ENCODE measurements at places on chromosomes 6 and 20. TPM values are rescaled to one million over a fixed set of nuclear protein-coding genes. Genes with fewer than 3 reads are reported as not detected.

Gene CEP85L
- total RNA-seq = 12.8 TPM

Gene SCRT2
- not detected for total RNA-seq

Gene PRR18
- not detected for total RNA-seq

Gene PKHD1
- total RNA-seq = under 0.01 TPM

Gene IL17F
- total RNA-seq = not detected

Gene GRIK2
- total RNA-seq = 2.1 TPM

Gene OR2H1
- total RNA-seq = not detected

Gene SNRNP48
- 12.5 TPM for total RNA-seq

Gene CPNE5
- total RNA-seq = 1.9 TPM

- DNase-seq = no peak
- no peaks in the 10 kb centered on the region for H3K4me1 ChIP-seq
- H3K27ac ChIP-seq = no peak overlapping the region
- H3K36me3 ChIP-seq = no peaks in the 10 kb centered on the region
These were observed 388.0 kb downstream of the GJA1 start for GRCh38 chr6:121823437-121823851.

DNA sequence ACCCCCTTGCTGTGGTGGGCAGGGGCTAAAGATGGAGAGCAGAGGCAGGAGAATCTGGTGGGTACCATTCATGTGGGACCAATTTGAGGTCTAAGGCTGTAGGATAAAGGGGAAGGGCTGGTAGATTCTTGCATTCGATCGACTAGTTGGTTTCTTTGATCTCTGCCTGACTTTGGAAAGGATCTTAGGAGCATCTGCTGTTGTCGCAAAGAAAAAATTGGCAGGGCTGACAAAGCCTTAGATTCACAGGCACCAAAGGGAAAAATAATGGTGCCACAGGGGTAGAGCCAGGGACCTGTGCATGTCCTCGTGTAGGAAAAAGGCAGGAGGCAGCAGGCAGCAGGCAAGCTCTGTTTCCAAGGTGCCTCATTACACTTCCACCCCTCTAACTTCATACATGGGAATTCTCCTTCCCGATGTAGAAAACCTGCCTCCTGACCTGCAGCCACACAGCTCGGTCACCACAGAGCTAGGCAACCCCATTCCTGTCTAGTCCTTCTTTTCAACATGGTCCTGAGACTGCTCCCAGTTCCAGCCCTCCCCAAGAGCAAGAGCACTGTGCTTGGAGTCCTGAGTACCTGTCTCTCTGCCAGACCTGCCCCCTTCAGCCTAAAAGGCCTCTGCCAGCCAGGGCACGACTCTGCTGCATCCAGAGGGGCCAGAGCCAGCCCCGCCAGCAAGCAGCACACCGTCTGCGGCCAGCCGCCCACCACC, 71.9 kb downstream of the FGD2 start:
- no peaks in the 10 kb centered on the region for H3K27me3 ChIP-seq
- H3K4me1 ChIP-seq = peaks cover 13% of the 10 kb centered on the region
- H3K36me3 ChIP-seq = no peaks in the 10 kb centered on the region
- DNase-seq = no peak
- peak overlapping the region; percentile 76 for H3K27ac ChIP-seq

DNA sequence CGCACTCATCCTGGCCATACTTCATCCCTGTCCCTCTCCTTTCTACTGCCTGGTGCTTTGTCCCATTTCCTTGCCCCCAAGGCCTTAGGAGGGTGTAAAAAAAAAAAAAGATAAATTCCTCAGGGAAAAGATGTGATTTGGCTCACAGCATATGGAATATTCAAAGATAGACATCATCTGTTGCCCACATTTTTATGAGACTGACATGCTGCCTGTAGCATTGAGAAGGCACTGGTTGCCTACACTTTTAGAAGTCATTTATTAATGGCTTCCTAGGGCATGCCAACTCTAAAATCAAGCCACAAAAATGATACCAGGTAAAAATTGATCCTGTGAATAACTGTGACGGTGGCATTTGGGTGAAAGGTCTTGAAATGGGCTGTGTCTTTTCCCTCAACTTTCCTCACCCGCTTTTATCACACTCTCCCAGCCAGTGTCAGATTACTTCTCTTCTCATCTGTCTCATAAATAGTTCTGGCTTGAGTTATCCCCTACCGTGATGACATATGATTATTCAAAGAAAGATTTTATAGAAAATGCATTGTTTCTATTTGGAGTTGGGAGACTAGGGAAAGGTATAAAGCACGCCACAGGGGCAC, 139.4 kb downstream of the CARMIL1 start:
- H3K4me3 ChIP-seq = no peak overlapping the region
- no peaks in the 10 kb centered on the region for H3K4me1 ChIP-seq
- H3K27me3 ChIP-seq = no peaks in the 10 kb centered on the region
- no peak overlapping the region for H3K27ac ChIP-seq

DNA sequence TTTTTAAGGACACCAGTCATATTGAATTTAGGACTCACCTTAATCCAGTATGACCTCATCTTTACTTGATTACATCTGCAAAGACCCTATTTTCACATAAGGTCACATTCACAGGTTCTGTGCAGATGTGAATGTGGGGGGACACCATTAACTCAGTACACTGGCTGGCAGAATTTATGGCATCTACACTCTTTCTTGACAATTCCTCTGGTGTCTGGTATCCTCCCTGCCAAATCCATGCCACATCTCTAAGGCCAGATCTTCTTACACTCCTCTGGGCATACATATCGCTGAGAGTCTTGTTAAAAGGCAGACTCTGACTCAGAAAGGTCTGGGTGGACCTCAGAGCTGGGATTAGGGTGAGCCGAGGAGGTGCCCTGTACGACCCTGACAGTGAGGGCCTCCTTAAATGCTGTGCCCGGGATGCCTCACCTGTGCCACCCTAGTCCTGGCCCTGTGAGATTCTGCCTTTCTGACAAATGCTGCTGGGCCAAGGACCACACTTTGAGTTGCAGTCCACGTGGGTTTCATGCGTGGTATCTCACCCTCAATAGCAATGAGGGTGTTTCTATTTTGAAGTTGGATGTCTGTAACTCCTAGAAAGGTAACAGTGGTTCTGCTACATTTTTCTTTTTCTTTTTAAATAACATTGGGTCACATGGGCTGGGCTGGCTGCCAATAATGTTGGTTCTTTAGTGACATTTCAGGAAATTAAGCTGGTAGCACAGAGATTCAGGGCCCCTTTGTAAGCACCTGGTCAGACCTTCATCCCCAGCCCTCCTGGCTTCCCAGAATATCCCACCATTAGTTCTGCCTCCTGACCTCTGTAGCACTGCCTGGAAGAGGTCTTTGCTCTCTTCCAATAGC, 17.2 kb upstream of the LRRN4 start:
- H3K4me3 ChIP-seq = no peak overlapping the region
- no peaks in the 10 kb centered on the region for H3K36me3 ChIP-seq
- H3K4me1 ChIP-seq = peaks cover 12% of the 10 kb centered on the region
- no peaks in the 10 kb centered on the region for H3K27me3 ChIP-seq

DNA sequence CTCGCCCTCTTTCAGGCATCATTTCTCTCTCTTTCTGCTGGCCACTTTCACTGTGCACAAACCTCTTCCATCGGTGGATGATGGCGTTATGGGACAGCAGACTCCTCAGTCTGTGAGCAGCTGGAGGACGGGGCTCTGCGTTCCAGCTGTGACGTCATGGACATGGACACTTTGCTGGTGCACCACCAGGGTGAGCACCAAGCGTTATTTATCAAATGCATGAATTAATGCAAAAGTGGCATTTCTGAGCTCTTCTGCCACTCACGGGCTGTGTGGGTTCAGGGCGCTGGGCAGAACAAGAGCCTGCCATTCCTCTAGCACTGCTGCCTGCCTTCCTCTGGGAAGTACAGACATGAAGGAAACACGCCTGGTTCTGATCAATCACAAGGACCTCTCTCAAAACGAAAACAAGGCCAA, 82.9 kb upstream of the MPC1 start:
- DNase-seq = peak; percentile 88
- no peaks in the 10 kb centered on the region for H3K36me3 ChIP-seq
- H3K4me3 ChIP-seq = peak overlapping the region; percentile 28
- peak overlapping the region; percentile 84 for H3K27ac ChIP-seq
- peaks cover 19% of the 10 kb centered on the region for H3K4me1 ChIP-seq

DNA sequence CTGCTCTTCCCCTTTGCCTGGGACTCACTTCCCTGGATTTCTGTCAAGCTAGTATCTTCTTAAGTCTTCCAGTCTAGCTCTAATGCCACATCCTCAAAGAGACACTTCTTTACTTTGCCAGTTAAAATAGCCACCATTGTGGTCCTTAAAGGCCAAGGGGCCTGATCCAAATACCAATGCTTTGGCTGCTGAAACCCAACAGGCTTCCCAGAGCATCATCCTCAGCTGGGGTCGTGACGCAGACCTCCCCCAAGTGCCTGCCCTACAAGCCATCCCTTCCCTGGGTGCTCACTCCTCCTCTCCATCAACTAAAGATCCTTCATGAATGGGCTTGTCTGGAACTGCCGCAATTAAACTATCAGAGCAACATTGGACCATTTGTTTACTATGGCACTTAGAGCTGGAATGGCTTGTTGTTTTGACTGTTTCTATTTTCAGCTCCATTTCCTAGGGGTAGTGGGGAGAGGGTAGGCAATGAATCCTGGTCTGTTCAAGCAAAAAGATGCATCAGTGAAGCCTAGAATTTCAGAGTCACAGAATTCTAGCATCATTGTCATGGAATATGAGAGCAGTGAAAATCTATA, 79.6 kb upstream of the SIRPA start:
- H3K27ac ChIP-seq = peak overlapping the region; percentile 59
- H3K4me1 ChIP-seq = peaks cover 62% of the 10 kb centered on the region
- no peaks in the 10 kb centered on the region for H3K27me3 ChIP-seq
- no peaks in the 10 kb centered on the region for H3K36me3 ChIP-seq
- H3K4me3 ChIP-seq = no peak overlapping the region

DNA sequence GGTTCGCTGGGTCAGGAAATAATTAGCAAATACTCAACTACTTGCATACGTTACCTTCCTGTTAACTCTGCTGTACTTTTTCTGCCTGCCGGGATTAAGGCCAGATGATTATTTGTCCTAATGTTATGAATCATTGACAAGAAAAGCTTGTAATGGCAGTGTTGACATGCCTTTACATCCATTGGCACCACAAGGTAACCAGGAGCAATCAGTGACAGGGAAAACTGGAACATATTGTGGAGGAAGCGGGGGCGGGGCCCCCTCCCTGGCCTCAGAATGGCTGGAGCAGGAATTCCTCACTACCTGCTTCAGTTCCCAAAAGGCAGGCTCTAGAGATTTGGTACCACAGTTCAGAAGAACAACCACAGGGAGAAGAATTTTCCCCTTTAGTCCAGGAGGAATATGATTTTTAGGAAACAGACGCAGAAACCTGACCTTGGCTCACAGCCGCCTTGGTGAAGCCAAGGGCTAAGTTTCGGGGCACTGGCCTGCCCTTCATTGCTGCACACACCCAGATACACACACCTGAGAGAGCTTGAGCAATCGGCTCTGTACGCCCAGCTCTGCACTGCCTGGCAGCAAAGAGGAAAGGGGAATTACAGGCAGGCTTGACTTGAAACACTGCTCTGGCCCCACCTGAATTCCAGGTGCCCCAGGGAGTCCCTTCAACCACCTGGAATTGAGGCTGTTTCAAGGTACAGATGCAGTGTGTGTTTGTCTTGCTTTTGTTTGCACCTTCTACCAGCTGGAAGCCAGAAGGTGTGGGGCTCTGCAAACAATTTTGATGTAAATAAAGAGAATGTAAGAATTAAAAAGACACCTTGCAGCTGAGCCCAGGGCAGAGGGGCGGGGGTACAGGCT, 89.8 kb downstream of the MYB start:
- H3K27ac ChIP-seq = no peak overlapping the region
- no peak for DNase-seq
- H3K4me3 ChIP-seq = no peak overlapping the region
- no peaks in the 10 kb centered on the region for H3K36me3 ChIP-seq

- H3K4me1 ChIP-seq = no peaks in the 10 kb centered on the region
- no peak overlapping the region for H3K27ac ChIP-seq
- no peak overlapping the region for H3K4me3 ChIP-seq
- no peak for DNase-seq
These were observed 225.5 kb downstream of the BMP2 start for GRCh38 chr20:6993011-6993410.

DNA sequence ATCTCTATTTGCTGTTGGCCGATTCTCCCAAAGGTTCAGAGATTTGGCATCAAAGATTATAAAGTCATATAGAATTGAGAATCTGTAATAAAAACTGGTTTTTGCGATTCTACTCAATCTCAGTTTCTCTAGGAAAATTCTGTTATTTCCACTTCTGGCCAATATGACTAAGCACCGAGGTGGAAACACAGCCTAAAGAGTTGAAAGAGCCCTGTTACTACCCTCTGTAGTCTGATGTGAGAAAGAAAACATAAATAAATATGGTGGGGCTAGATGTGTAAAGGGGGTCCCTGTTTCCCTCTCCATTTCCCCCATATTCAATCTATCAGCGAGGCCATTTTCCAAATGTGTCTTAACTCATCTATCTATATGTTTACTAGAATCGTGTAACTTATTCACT, 83.4 kb downstream of the PRDM1 start:
- H3K4me3 ChIP-seq = no peak overlapping the region
- no peak overlapping the region for H3K27ac ChIP-seq
- H3K36me3 ChIP-seq = no peaks in the 10 kb centered on the region
- DNase-seq = no peak
- H3K4me1 ChIP-seq = no peaks in the 10 kb centered on the region

DNA sequence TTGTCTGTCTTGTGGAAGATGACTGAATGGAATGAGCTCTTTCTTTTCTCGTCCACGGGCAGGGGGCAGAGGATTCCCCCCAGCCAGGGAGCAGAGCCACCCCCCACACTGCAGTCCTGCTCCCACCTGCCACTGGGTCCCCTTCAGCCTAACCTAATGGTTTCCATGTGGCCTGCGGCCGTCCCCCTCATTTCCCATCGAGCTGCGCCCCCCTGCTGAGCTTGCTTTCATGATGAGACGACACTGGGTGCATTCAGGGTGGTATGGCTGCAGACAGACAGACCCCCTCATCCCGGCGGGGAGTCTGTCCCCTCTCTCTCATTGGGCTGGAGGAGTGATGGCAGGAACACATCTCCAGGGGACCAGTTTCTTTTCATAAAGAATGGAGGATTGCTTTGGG, 140.8 kb downstream of the DTNBP1 start:
- no peak overlapping the region for H3K27ac ChIP-seq
- DNase-seq = peak; percentile 55
- peaks cover 16% of the 10 kb centered on the region for H3K36me3 ChIP-seq
- H3K4me3 ChIP-seq = no peak overlapping the region
- peaks cover 7% of the 10 kb centered on the region for H3K4me1 ChIP-seq

- no peaks in the 10 kb centered on the region for H3K36me3 ChIP-seq
- H3K27ac ChIP-seq = no peak overlapping the region
- peaks cover 13% of the 10 kb centered on the region for H3K4me1 ChIP-seq
- no peak overlapping the region for H3K4me3 ChIP-seq
These were observed 76.1 kb downstream of the SULF2 start for GRCh38 chr20:47708953-47709833.

DNA sequence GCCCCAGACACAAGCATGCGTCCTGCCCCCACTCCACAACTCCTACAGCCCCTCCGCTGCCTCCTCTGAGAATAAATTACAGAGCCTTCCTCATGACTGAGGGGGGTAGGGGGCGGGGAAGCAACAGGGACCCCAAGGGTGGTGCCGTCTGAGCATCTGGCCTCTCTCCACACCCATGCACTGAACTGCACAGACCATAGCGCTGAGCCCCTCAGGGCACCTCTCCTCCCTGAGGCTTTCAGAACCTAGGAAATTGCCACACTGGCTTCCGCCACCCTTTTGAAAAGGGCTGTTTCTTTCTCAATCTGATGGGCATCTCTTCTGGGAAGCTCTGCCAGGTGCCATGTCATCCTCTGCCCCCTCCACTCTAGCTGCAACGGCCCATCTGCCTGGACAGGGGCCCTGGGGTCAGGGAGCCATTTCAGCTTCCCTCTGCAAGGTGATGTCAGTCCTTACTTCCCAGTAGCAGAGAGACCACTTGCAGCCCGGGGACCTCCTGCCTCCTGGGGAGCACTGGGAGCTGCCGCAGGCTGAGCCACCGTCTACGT, 2.5 kb downstream of the CST7 start:
- H3K4me1 ChIP-seq = no peaks in the 10 kb centered on the region
- peaks cover 5% of the 10 kb centered on the region for H3K36me3 ChIP-seq
- DNase-seq = peak; percentile 42
- H3K4me3 ChIP-seq = no peak overlapping the region
- peaks cover 5% of the 10 kb centered on the region for H3K27me3 ChIP-seq
- H3K27ac ChIP-seq = no peak overlapping the region

Data from sigmoid colon (tissue), 7 donors.